ENCODE measurements at places on chromosomes 1 and 21.

DNA sequence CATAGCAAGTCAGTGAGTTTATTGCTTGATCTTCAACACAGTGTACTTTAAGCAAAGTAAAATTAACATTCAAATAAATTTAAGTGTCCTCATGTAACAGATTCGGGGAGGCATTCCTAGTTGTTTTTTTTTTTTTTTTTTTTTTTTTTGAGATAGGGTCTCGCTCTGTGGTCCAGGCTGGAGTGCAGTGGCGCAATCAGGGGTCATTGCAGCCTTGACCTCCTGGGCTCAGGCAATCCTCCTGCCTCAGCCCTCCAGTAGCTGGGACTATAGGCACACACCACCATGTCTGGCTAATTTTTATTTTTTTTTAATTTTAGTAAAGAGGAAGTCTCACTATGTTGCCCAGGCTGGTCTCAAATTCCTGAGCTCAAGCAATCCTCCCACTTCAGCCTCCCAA is 22.8 kb downstream of the OSBPL9 start:
- no peak for DNase-seq

DNA sequence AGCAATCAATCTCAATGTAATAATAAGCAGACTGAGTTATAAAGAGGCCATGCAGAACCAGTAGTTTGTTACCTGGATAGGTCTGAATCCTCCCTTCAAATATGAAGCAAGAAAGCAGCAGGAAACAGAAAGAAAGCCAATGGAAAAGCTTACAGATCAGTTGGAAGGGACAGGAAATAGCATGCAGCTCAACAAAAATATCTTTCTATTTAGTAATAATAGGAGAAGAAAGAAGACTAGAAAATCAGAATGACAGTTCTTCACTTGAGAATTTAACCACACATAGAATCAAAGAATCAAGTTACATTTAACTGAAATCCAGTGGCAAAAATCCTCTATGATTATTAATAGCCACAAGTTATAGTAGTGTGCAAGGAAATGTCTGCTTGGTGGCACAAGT is 194.4 kb downstream of the EIF4G3 start:
- no peak for DNase-seq

DNA sequence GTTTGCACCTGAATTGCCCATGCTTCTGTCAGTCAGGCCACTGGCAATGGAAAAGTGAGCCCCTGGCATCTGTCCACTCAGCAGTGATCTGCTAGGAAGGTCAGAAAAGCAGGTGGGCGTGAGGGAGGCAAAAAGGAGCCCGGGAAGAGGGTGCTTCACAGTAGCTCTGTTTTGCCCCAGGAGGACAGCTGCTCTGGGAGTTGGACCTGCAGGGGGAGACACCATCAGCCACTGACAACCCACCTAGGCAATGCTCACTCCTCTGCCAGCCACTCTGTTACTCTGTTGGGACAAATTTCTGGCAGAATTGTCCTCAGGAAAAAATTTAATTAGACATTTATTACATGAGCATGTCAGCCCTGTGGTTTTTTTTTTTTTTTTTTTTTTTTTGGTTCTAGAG is 146.4 kb downstream of the LRIG2 start:
- DNase-seq = no peak

DNA sequence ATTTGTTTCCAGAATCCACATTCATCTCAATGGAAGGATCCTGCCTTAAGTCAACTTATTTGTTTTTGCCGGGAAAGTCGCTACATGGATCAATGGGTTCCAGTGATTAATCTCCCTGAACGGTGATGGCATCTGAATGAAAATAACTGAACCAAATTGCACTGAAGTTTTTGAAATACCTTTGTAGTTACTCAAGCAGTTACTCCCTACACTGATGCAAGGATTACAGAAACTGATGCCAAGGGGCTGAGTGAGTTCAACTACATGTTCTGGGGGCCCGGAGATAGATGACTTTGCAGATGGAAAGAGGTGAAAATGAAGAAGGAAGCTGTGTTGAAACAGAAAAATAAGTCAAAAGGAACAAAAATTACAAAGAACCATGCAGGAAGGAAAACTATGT is 2.6 kb downstream of the GADD45A start:
- DNase-seq = no peak

- DNase-seq = no peak
Measured at GRCh38 chr1:23561813-23562100, 2.5 kb upstream of the ID3 start.

DNA sequence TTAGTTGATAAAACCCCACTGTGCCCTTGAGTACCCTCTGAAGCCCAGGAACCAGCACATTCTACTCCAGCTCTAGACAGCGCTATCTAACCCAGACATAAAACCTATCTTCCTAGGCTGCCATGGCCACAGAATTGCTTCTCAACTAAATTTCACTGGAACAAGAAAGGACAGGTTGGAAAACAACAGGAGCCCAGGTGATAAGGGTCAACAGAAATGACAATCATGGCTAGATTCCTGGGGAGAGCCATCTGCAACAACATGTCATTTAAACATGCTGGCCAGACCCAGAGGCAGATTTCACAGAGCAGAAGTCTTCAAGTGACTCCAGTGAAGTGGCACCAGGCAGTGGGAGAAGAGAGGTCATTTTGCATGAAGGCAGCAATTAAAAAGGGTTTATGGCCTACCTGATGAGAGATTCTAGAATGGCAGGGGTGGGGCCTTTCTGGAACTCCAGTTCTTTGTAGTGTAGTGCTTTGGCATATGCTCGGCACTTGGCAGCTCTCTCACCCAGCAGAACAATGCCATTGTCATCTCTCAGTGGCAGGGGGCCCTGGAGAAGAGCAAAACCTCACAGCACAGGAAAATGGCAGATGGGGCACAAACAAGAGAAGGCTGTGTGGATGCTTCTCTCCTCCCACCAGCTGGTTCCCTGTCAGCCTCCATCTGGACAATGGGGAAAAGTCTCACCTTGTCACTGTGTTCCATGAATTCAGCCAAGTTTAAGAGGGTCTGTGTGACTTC is 9.9 kb downstream of the ANGPTL7 start:
- DNase-seq = no peak

- no peak for DNase-seq
Measured at GRCh38 chr21:28991861-28992525, 684 bp downstream of the LTN1 start.

GRCh38 chr1:116909512-116910378 is at the start of gene PTGFRN:
Gene PTGFRN (plus strand): TSS chr1:116909916. CDS start chr1:116910204, 288 bp downstream.
- DNase-seq = peak; percentile 85

DNA sequence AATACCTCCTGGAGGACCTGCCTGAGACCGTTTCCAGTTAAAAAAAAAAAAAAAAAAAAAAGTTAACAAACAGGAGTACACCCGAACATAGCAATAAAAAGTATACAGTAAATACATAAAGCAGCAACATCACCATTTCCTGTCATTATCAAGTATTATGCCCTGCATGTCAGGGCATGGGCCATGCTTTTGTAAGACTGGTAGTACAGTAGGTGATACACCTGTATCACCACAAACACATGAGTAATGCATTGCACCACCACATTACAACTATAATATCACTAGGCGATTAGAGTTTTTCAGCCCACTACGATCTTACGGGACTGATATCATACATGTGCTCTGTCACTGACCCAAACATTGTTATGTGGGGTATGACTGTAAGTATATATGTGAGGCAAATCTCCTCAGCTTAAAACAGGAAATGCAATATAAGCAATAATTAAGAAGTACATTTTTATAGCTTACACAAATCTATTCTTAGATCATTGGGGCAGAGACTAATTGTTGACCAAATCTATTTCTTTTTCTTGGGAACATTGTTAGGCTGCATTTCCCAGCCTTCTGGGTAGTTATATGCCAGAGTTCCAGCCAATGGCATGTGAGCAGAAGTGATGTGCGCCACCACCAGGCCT is 98.1 kb downstream of the PLD5 start:
- no peak for DNase-seq

GRCh38 chr21:43997766-43998742 is 14.1 kb upstream of the TRAPPC10 start:
- no peak for DNase-seq

GRCh38 chr1:54981466-54981865 is 1.0 kb downstream of the TMEM61 start:
- DNase-seq = peak; percentile 21

- DNase-seq = no peak
Measured at GRCh38 chr1:6509220-6509918, 17.9 kb upstream of the PLEKHG5 start.

- no peak for DNase-seq
Measured at GRCh38 chr1:84619383-84620102, 45.3 kb upstream of the CTBS start.

DNA sequence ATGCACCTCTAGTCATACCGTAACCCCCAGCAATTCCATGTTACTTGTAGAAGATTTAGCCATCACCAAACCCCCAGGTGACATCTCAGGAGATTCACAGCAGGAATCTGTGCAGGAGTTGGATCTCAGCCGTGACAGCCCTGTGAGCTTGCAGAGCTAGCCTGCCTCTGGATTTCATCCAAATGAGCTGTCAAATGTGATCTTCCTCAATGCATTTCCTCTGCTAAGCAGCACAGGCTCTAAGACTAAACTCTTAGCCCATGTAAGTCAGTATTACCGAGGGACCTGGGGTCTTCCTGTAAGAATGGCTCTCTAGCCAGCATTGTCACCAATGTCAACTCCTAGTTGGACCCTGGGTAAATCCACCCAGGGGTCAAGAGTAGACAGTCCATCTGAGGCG is 41.7 kb downstream of the UMODL1 start:
- no peak for DNase-seq

DNA sequence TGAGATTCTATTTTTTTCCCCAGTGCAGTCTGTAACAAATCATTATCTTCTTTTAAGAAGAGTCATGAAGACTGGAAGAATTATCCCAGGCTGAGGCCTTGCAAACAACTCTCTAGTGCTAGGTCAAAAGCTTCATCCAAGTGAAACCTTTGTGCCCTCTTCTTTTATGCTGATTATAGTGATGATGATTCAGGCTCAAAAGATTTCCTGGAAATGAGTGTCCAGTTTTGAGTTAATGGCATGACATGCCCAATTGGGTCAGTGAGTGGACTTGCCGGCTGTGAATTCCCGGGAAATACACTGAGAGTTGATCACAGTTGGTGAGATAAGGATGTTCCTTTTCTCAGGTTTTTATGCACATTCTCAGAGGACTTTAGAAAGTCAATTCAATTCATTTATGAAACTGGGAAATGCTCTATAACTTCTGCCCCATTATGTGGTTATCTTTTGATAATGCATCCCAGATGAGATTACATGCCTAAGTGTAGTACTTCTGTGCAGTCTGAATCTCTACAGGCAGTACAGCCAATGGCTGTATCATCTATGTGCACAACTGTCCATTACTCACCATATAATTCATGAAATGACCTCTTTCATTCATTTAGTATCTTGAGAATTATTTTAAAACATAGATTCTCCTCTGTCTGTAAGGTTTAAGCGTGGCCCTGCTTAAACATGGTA is 66.2 kb downstream of the S1PR1 start:
- DNase-seq = no peak
